Ovary (tissue), 10 donors: ENCODE measurements at places on chromosomes 7 and 10. TPM values are rescaled to one million over a fixed set of nuclear protein-coding genes. Genes with fewer than 3 reads are reported as not detected.

ACSM6 gene
- not detected for total RNA-seq

SUN1 gene
- total RNA-seq = 196 TPM

NEUROD6 gene
- not detected for total RNA-seq

WNT8B gene
- 0.36 TPM for total RNA-seq

DEPP1 gene
- total RNA-seq = 234 TPM

LRRN3 gene
- 0.24 TPM for total RNA-seq

DNA sequence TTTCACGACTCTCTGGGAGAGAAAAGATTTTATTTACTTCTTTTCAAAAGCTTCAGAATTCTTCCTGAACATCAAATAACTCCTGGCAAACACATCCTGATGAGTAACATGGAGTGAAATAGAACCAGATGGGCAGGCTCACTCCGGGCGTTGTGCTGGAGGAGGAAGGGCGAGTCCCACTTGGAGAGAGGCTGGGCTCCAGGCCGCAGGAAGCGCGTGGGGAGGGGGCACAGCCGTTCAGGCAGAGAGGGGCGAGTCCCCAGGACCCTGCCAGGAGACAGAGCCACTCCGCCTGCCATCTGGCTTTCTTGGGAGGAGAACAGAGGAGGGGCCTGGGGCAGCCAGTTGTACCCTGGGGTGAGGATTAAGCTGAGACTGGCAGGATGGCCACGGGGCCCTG is 265.9 kb upstream of the ZMIZ1 start:
- no peak overlapping the region for H3K4me3 ChIP-seq
- peak; percentile 72 for DNase-seq
- peak overlapping the region; percentile 33 for H3K27ac ChIP-seq
- no peaks in the 10 kb centered on the region for H3K27me3 ChIP-seq
- H3K4me1 ChIP-seq = peaks cover 30% of the 10 kb centered on the region

GRCh38 chr10:43691485-43691884 is 42.8 kb upstream of the ZNF32 start:
- no peaks in the 10 kb centered on the region for H3K27me3 ChIP-seq
- H3K4me3 ChIP-seq = no peak overlapping the region
- no peak overlapping the region for H3K27ac ChIP-seq

DNA sequence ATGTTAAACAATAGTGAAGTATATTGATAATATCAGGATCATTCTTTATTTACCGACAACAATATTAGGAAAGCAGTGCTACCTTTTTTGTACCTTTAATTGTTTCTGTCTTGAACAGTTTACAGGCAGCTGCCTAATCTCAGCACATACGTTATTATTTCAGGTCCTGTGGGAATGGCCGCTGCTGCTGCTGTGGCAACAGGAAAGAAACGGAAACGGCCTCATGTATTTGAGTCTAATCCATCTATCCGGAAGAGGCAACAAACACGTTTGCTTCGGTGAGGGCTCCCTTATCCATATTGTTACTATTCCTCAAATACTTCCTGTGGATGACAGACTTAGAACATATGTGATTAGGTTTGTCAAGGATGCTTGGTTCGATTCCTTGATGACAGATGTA is 59.7 kb downstream of the NRF1 start:
- H3K4me1 ChIP-seq = peaks cover 2% of the 10 kb centered on the region
- no peaks in the 10 kb centered on the region for H3K27me3 ChIP-seq
- DNase-seq = no peak
- H3K4me3 ChIP-seq = no peak overlapping the region
- H3K27ac ChIP-seq = no peak overlapping the region

GRCh38 chr7:46317256-46317655 is 396.2 kb upstream of the IGFBP3 start:
- no peaks in the 10 kb centered on the region for H3K36me3 ChIP-seq
- H3K4me3 ChIP-seq = no peak overlapping the region
- DNase-seq = no peak
- no peak overlapping the region for H3K27ac ChIP-seq

GRCh38 chr7:134702366-134703240 is 56.0 kb downstream of the BPGM start:
- H3K27me3 ChIP-seq = no peaks in the 10 kb centered on the region
- peak overlapping the region; percentile 74 for H3K27ac ChIP-seq
- H3K36me3 ChIP-seq = no peaks in the 10 kb centered on the region
- H3K4me1 ChIP-seq = peaks cover 26% of the 10 kb centered on the region
- DNase-seq = no peak

DNA sequence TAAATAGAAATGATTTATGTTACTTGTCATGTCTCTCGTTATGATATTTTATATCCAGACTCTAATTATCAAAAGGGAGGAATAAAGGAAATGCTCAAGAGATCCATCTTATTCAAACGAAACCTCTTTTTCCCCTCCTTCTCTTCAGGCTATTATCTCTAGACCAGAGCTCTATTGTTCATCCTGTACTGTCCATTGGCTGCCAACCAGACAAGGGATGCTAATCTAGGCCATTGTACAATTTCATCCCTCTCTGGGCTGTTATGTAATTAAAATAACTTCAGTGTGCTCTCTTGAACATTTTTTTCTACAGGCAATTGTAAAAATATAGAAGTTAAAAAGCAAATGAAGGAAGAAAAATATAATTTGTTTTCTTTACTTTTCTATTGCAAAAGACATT is 220.4 kb downstream of the HDAC9 start:
- no peaks in the 10 kb centered on the region for H3K4me1 ChIP-seq
- peaks cover 2% of the 10 kb centered on the region for H3K27me3 ChIP-seq
- no peak overlapping the region for H3K27ac ChIP-seq
- no peaks in the 10 kb centered on the region for H3K36me3 ChIP-seq
- H3K4me3 ChIP-seq = no peak overlapping the region

GRCh38 chr10:75999515-76000209 is 568.2 kb downstream of the LRMDA start:
- H3K27me3 ChIP-seq = no peaks in the 10 kb centered on the region
- no peaks in the 10 kb centered on the region for H3K36me3 ChIP-seq
- H3K27ac ChIP-seq = no peak overlapping the region
- no peaks in the 10 kb centered on the region for H3K4me1 ChIP-seq
- H3K4me3 ChIP-seq = no peak overlapping the region

DNA sequence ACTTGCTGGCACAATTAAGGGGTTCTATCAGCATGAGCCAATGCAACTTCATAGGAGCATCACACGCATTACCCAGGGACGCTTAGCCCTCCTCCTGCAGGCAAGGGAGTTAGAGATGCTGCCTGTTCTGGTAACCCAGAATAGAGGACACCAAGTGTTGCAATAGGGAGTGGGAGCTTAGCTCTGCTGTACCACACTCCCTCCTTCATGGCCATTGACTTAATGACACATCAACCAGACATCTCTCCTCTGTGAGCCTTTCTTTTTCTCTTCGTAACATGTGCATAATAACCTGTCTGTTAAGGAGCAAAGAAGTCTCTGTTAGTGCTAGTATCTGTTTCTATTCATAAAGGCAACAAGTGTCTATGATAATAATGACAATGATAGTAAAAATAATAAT is 282.4 kb downstream of the SORCS3 start:
- no peaks in the 10 kb centered on the region for H3K27me3 ChIP-seq
- no peak for DNase-seq
- H3K27ac ChIP-seq = no peak overlapping the region
- H3K4me1 ChIP-seq = no peaks in the 10 kb centered on the region
- H3K36me3 ChIP-seq = no peaks in the 10 kb centered on the region
- no peak overlapping the region for H3K4me3 ChIP-seq

DNA sequence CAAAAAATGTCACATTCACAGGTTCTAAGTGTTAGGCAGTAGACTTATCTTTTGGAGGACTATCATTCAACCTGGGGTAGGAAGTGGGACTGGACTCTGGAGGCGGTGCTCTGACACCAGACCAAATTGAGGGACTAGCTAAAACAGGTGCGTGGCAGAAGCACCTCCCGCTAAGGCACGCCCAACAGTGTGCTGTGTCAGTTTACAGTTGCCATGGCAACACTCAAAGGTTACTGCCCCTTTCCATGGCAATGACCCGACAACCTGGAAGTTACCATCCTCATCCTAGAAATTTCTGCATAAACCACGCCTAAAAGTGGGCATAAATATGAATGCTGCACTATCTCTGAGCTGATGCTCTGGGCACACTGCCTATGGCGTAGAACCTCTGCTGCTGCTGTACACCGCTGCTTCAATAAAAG is 14.0 kb upstream of the BLNK start:
- no peaks in the 10 kb centered on the region for H3K27me3 ChIP-seq
- H3K27ac ChIP-seq = no peak overlapping the region
- H3K36me3 ChIP-seq = no peaks in the 10 kb centered on the region
- DNase-seq = no peak
- no peaks in the 10 kb centered on the region for H3K4me1 ChIP-seq
- H3K4me3 ChIP-seq = no peak overlapping the region

DNA sequence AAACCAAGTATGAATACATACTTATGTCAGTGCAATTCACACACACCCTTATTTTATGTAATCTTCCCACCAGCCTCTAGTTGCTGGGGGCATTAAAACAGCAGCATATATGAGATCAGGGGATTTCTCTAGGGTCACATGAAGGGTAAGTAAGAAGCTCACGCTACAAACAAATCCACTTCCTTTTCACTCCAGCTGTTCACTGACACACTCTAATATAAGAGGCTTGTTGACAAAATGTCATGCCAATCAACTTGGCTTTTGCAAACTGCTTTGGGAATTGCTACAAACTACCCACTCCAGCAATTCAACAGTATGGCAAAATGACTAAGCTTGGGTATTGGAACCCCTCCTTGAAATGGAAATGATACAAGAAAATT is 10.3 kb downstream of the FAM3C start:
- H3K36me3 ChIP-seq = no peaks in the 10 kb centered on the region
- DNase-seq = no peak
- H3K4me3 ChIP-seq = no peak overlapping the region
- H3K4me1 ChIP-seq = peaks cover 7% of the 10 kb centered on the region
- H3K27me3 ChIP-seq = no peaks in the 10 kb centered on the region

GRCh38 chr10:98262571-98262970 is 5.4 kb downstream of the LOXL4 start:
- H3K4me3 ChIP-seq = no peak overlapping the region
- H3K27ac ChIP-seq = no peak overlapping the region
- no peak for DNase-seq
- H3K27me3 ChIP-seq = no peaks in the 10 kb centered on the region

GRCh38 chr10:103838862-103839518 is 16.4 kb downstream of the SH3PXD2A start:
- H3K27ac ChIP-seq = no peak overlapping the region
- H3K4me3 ChIP-seq = no peak overlapping the region
- peaks cover 13% of the 10 kb centered on the region for H3K4me1 ChIP-seq
- H3K36me3 ChIP-seq = no peaks in the 10 kb centered on the region
- no peaks in the 10 kb centered on the region for H3K27me3 ChIP-seq

- H3K36me3 ChIP-seq = no peaks in the 10 kb centered on the region
- no peak for DNase-seq
- peaks cover 9% of the 10 kb centered on the region for H3K4me1 ChIP-seq
Measured at GRCh38 chr10:32961895-32962369, 3.9 kb upstream of the ITGB1 start.

GRCh38 chr7:106262221-106262881 is 22.4 kb downstream of the NAMPT start:
- DNase-seq = no peak
- H3K4me1 ChIP-seq = no peaks in the 10 kb centered on the region
- no peaks in the 10 kb centered on the region for H3K27me3 ChIP-seq
- no peak overlapping the region for H3K4me3 ChIP-seq
- no peaks in the 10 kb centered on the region for H3K36me3 ChIP-seq
